ENCODE measurements at places on chromosomes 4 and X.

GRCh38 chr4:79682161-79682560 is 274.1 kb upstream of the GK2 start:
- no peak for DNase-seq

GRCh38 chr4:82777857-82778525 is 20.6 kb downstream of the SCD5 start:
- DNase-seq = no peak

GRCh38 chr4:81152839-81153713 is 61.9 kb downstream of the PRKG2 start:
- DNase-seq = no peak

DNA sequence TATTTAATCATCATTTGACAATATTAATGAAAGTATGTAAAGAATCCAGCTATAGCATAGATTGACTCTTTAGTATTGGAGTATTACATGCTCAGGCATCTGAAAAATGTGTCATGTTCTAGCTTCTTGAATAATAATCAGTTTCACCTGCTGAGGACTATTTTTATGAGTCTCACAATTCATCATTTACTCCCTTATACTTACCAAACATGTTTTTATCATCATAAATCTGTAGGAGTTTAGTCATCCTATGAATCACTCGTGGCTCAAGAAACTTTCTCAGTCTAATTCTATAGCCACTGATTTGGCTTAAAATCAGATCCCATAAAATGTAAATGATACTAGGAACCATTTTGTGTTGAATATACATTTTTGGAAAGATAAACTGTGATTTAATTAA is 1616.1 kb downstream of the C4orf33 start:
- DNase-seq = no peak

- DNase-seq = no peak
Observed at GRCh38 chr4:2696423-2696822, 59.7 kb downstream of the TNIP2 start.

DNA sequence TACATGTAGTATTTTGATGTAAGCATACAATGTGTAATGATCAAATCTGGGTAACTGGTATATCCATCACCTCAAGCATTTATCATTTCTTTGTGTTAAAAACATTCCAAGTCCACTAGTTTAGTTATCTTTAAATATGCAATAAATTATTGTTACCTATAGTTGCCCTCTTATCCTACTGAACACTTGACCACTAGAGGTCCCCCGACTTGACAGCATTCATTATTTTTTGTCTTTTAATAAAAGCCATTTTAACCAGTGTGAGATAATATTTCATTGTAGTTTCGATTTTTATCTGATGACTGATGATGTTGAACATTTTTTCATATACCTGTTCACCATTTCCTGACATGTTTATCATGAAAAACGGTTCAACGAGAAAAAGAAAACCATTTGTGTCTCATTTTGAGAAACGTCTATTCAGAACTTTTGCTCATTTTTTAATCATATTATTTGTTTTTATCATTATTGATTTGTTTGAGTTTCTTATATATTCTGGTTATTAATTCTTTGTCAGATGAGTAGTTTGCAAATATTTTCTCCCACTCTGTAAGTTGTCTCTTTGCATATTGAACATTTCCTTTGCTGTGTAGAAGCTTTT is 199.0 kb upstream of the CXXC4 start:
- no peak for DNase-seq

DNA sequence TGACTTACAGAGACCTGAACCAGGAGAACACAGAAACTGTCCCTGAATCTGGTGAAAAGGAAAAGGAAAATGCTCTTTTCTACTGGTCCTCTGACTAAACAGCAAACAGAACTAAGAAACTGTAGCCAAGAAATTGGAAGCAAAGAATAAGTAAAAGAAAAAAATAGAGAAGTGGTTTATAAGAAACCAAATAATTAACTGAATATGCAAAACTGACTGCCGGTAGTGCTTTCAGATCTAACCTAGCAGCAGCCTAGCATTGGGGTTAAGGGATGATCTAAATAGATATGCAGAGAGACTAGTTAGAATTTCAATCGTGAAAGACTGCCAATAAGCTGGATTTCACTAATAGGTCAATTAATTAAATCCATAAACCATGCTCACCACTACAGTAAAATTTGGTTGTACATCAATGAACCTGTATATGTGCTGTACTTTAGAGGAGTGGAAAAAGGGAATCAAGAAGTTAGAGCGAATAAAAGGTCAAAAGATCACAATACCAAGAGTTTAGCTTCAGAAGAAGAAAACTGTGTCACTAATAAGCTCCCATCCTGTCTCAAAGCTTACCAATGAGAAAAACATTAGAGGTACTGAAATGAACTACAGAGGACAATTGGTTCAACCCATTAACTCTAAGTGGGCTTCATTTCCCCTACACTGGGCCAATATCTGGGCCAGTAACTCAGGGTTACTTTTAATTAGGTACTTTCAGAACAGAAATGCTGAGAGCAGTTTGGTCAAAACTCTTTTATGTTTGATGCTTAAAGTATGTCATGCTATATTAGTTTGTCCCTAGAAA is 53.6 kb downstream of the KLHL13 start:
- no peak for DNase-seq

GRCh38 chr4:38523524-38524448 is 140.2 kb upstream of the KLF3 start:
- DNase-seq = peak; percentile 32

GRCh38 chrX:66014084-66014483 is 25.8 kb downstream of the VSIG4 start:
- DNase-seq = no peak

GRCh38 chrX:10557166-10557565 is 63.2 kb downstream of the MID1 start:
- no peak for DNase-seq

DNA sequence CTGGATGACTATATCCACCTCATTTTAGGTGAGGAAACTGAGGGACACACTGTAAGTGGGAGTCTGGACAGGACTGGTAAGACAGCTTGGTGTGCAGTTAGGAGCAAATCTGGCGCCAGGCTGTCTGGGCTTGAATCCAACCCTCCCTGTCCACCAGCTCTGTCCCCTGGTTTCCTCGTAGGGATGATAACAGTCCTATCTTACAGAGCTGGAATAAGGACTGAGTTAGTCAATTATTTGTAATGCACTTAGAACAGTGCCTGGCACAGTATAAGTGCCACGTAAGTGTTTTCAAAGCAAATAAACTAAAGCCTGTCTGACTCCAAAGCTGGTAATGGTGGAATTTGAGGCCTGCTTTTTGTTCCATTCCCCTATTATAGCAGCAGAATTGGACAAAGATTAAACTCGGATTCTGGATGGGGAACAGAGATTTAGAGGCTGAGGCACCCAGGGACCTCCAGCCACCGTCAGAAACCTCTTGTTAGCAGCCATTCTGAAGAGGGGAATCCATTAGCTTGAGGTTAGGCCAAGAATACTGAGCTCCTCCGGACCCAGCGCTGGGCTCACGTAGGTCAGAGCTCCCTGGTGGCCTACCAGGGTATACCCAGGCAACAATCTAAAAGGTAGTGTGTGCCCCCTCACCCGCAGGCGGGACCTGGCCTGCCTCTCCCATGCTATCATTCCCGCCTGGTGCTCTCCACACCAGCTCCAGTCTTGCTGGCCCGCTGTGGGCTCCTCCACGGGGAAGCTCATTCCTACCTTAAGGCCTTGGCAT is 102.1 kb downstream of the UCHL1 start:
- no peak for DNase-seq

DNA sequence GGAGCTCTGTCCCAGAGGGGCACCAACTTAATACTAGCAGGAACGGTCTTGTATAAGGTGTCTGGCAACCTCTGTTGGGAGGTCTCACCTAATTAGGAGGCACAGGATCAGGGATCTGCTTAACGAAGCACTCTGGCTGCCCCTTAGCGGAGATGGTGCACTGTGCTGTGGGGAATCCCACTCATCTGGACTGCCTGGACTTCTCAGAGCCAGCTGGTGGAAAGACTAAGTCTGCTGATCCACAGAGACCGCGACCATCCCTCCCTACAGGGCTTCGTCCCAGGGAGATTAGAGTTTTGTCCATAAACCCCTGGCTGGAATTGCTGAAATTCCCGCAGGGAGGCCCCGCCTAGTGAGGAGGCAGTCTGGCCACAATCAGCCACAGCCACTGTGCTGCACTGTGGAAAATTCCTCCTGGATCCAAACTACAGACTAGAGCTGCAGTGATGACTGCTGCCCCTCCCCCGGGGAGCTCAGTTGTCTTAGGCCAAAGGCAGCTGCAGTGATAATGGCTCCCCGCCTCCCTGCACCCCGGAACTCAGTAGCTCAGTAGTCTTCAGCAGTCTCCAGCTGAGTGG is 22.0 kb upstream of the ZCCHC4 start:
- no peak for DNase-seq

GRCh38 chr4:2104556-2105345 is 45.6 kb downstream of the NAT8L start:
- no peak for DNase-seq

DNA sequence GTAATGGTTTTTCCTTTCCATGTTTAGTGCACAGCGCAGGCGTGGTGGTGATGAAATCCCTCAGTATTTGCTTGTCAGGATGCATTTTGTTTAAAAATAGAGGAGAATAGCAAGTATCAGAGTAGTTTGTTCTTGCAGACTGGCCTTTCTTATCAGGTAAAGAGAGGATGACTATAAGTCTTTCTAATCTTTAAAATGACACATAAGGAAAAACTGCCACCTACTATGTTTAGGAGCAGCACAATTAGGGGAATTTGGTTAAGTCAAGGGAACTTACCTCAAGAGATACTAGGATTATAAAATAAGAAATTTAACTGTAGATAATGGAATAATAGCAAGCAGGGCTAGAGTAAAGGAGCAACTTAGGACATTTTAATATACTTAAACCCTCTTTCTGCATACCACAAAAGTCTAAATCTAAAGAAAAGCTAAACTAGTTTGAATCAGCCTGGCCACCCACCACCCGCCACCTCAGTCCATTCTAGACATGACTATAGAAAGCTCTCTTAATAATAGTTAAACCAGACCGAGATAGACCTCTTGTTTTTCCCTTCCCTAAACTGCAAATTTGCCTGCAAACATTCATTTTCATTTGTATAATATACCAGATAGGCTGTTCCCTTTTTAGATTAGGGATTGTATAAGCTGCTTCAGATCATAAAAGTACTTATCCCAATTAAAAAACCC is 62.0 kb downstream of the APOOL start:
- no peak for DNase-seq

- DNase-seq = no peak
Observed at GRCh38 chr4:98739751-98740150, 81.3 kb upstream of the TSPAN5 start.

GRCh38 chrX:81240701-81241331 is 38.9 kb downstream of the SH3BGRL start:
- no peak for DNase-seq

DNA sequence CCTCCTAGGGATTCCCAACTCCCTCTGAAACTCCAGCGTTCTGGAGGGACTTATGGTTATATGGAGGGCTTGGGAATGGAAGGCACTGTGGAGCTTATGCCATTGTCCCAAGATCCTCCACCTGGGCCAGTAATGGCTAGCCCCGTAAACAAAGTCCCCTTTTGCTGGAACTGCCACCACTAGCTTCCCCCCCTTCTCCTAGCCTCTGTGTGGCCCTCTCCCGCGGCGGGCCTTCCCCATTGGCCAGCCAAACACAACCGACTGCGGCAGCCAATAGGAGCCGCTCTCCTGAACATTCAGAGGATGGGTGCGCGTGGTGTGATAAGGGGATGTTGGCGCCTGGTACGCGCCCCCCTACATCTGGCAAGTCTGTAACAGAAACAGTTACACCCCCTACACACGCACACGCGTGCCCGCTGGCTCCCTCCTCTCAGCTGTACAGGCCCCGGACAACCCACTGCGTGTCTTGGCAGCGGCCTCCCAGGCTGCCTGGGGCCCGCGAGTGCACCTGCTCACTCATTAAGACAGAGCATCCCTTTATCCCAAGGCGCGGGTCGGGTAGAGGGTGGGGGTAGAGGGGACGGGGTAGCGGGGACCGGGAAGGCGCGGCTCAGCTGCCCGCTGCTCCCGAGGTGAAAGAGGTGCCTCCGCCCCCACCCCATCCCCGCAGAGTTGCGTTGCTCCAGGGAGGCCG is 863 bp upstream of the RAB33A start:
- peak; percentile 44 for DNase-seq

DNA sequence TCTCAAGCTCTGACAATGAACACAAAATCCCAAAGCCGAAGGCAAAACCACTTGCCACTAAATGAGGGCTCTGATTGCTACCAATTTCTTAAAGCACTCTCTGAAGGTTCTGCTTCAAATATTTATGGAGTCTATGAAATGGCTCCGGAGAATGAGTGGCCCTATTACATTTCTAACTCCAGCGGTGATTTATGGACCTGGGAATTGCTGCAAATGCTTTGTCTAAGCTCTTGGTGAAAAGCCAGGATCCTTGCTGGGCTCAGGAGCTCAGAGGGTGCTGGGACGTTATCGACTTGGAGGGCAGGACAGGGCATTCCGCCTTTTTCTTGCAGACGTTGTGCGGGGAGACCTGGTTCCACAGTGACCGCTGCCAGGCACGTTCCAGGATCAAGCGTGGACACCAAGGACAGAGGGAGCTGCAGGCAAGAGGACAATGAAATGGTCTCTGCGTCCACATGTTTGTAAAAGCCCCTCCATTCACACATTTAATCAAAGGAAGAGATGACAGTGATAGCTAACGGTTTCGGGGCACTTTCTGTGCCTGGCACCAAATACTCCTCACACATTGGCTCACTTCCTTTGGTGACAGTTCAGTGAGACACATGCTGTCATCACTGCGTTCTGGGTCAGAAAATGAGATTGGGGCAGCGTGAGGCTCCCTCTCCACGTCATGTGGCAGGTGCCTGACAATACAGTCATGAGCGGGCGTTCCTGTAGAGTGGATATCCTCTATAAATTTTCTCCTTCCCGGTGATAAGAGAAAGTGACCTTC is 58.8 kb downstream of the C4orf50 start:
- DNase-seq = no peak

- no peak for DNase-seq
Observed at GRCh38 chrX:152733261-152733975, at the start of the genes CSAG1 and MAGEA12. Gene CSAG1 (minus strand): TSS chrX:152733721. CDS start chrX:152732460, 1,261 bp downstream. Gene MAGEA12 (plus strand): TSS chrX:152733757. CDS start chrX:152736162, 2,405 bp downstream.

GRCh38 chr4:67580577-67580976 is 22.1 kb downstream of the STAP1 start:
- DNase-seq = no peak

DNA sequence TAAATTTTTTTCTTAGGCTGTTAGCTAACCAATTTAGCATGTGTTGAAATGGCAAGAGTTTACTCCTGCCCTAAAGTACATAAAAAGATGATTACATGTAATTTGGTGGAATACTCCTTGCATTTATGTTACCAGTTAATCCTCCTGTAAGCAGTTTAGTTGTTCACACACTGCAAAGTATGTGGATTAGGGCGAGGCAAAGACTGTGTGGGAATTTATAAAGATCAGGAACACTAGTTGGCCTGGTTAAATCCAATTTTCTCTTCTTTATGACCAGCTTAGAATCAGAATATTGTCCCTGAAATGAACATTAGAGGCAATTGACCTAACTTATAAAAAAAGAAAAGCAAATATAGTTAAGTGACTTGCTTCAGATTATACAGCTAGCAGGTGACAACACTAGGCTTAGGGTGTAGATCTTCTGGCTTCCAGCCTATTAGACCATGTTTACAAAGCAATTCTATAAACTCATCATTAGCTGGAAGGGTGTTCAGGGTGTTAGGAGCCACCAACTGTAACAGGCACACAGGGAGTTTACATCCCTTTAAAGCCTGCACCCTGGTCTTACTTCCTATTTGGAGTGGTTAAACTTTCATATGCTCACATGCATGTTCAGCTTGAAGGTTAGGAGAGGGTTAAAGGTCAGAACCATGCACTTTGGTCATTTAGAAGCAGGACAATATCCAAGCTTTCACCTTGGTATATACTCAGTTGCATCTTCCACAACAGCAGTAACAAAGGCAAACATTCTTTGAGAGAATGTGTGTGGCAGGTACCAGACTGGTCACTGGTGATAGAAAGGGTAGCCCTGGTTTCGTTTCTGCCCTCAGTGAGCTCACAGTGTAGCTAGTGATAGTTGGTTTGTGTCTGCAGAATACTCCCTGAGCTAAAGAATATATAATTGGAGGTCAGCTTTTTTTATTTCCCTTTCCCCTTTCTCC is 72.6 kb downstream of the GC start:
- DNase-seq = no peak

Measured in stimulated activated CD4-positive, alpha-beta T cell treated with anti-CD3 and anti-CD28 coated beads, TNF-alpha, amount 100 ng/mL, for 48 hours (primary cell).